ENCODE measurements at places on chromosomes 3 and 15.
A peak's percentile ranks its signal among the peaks of the same experiment; 100 is the strongest.

GRCh38 chr15:78909791-78910228 lies 35.0 kb downstream of the CTSH start:
- DNase-seq, result peak; percentile 77

GRCh38 chr3:11554236-11554610 lies 89.5 kb downstream of the VGLL4 start:
- DNase-seq, result no peak

GRCh38 chr3:143502081-143502480 lies 346.2 kb downstream of the SLC9A9 start:
- DNase-seq, result no peak

DNA sequence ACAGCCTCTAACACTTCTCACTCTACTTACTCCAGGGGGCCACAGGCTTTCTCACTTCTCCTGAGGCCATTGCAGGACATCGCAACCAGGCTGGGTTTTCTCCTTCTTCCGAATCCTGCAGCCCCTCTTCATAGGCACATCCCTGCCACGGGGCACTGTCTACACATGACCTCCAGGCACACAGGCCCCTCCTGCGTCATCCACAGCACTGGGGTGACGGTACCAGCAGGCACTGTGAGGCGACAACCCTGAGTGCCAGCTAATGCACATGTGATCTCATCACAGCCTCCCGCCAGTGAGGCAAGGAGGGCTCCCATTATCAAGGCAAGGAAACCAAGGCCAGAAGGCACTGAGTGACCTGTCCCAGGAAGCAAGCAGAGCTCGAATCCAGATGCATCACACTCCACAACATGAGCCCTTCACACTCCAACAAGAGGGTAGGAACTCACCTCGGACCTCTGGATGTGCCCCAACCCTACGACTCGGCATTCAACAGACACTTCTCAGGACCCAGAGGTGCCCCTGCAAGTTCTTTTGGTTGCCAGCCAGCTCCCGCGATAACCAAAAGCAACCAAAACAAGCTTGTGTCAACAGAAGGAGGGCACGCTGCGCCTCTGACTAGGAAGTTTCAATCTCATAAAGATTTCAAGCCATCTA lies 16.7 kb downstream of the FAM174B start:
- peak; percentile 75 for DNase-seq

DNA sequence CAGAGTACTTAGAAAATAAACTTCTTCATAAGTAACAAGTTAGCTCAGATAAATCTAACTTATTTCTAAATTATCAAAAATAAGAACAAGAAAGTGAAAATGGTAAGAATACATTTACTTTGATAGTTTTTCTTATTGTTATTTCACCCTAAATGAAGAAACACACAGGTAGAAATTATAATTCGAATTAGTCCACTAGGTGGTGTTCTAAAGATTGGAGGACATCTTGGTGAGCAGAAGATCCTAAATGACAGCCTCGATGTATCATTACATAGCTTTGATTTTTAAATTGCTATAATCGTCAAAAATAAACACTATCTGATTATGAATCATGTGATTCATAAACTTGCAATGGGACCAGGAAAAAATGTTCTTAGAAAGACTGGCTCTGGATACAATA lies 280.8 kb upstream of the UBE2E2 start:
- no peak for DNase-seq

DNA sequence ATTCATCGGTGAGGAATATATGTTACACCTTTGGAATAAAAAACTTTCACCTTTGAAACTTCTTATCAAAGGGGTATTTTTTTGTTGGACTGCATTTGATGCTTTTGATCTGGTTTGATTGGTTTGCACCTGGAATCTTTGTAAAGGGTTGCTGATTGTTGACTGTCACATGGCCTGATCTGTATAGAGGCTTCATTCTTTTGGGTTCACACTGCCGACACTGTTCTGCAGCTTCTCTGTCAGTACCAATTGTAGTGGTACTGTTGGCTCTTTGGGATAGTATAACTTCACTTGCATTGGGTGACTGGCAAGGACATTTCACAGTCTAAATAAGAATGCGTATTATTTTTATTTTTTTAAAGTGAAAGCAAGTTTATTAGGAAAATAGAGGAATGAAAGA lies 155.7 kb downstream of the DOCK3 start:
- no peak for DNase-seq

DNA sequence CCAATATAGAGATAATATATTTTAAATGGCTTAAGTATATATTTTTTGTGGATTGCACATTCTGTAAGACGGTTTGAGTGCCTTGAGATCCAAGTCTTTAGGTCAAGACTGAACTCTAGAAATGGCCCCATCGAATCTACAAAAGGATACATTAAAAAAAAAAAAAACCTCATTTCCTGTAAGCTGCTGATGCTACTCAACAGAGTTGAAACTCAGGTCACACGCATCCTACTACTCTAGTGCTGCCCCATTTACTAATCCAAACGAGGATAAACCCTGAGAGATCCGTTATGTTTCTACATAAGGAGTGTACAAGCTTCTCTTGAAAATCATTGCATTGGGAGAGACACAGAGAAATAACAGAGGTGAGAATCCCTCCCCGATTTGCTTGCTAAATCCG lies 187.3 kb downstream of the TIGIT start:
- DNase-seq, result no peak

DNA sequence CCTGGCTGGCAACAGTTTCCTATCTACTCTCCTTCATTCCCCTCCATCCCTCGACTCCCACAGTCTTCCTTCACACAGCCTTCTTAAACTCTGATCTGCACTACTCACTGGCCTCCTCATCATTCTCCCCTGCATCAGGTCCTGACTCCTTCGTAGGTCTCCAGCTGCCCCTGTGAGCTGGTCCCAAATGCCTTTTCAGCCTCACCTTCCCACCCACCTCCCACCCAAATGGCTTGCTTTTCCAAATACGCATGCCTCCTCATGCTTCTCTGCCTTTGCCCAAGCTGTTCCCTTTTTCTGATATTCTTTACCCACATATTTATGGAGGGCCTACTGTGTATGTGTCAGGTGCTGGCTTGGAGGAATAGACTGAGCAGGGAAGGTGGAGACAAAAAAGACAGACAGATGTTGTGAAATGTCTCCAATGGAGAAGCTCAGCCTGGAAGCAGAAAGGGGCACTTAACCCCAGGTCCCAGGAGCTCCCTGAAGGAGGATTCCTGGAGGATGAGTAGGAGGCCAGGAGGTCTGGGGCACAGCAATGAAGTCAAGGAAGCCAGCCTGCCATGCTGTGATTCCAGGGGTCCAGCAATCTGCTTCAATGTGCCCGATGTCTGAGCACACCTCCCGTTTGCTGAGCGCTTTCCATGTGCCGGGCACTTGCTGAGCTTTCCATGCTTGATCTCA lies 252.2 kb downstream of the SHQ1 start:
- DNase-seq, result no peak

DNA sequence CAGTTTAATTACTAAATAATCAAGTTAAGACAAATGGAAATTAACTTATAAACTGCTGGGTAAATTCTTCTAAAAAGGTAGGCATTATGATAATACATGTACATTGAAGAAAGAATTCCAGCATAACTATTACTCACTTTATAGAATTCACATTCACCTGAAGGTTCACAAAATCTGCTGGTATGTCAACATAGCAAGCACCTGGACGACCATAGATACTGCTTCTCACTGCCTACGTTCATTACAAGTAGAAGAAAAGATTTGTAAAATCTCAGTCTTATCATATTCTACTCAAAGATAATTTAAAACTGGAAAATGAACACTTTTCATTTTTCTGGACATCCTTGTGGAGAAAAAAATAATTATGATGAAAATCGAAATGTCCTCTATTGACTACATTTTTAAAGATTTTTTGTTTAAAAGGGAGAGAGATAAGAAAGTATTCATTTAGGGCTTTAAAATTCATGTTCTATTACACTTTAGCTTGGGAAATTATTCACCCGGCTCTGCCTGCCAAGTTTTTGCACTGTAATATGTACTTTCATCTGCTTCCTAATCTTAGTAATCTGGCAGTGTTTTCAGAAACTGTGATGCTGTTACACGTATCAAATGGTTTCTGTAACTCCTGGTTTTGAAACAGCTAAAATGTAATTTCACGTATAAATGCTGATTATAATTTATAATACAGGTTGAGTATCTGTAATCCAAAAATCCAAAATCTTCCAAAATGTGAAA lies 16.1 kb downstream of the HACL1 start:
- no peak for DNase-seq
